ENCODE measurements at places on chromosomes 11 and 22. TPM values are rescaled to one million over a fixed set of nuclear protein-coding genes. Genes with fewer than 3 reads are reported as not detected.

Gene OR8H3
- total RNA-seq, result not detected

Gene TMPRSS4
- not detected for total RNA-seq

Gene ALX4
- total RNA-seq, result not detected

Gene ACRV1
- total RNA-seq, result not detected

Gene ZBTB44
- total RNA-seq, result 34.7 TPM

Gene C11orf21
- total RNA-seq, result not detected

Gene TMEM45B
- total RNA-seq, result 0.51 TPM

Gene LRRC4C
- total RNA-seq, result not detected

Gene GAL3ST3
- total RNA-seq, result 1.4 TPM

Gene NCF4
- 0.17 TPM for total RNA-seq

Gene PYGM
- 0.23 TPM for total RNA-seq

Gene PRMT3
- 11.7 TPM for total RNA-seq

Gene SERHL2
- 3.0 TPM for total RNA-seq

Gene DGCR6
- total RNA-seq, result 3.9 TPM

Gene LMNTD2
- total RNA-seq, result 1.3 TPM

Gene OR51E2
- not detected for total RNA-seq

Gene DAGLA
- 4.4 TPM for total RNA-seq

Gene HNRNPUL2
- total RNA-seq, result 11.1 TPM

Gene LPXN
- 3.4 TPM for total RNA-seq

Gene GGTLC2
- not detected for total RNA-seq

Gene GRAP2
- not detected for total RNA-seq

Data from dermis blood vessel endothelial cell (primary cell).